ENCODE measurements at places on chromosomes 6 and 20. TPM values are rescaled to one million over a fixed set of nuclear protein-coding genes. Genes with fewer than 3 reads are reported as not detected.

The KHDC1 gene
- 1.1 TPM for total RNA-seq

The RNGTT gene
- total RNA-seq, result 17.5 TPM

DNA sequence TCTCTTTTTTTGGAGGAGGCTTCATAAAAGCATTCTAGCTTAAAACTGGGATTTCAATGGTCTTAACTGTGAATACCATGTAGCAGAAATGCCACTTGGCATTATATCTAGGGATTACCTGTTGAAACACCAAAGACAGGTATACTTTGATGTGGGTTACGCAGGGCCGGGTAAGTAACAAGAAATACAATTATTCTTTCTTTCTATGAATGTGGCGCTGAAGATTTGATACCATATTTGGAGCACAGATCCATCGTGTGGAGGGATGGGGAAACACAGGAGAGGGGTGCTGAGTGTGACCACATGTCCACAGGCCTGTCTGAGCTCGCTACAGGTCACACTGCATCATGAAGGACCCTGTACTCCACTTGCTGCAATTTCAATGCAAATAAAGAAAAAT is 257.8 kb downstream of the GMPR start:
- no peaks in the 10 kb centered on the region for H3K36me3 ChIP-seq
- H3K4me1 ChIP-seq, result peaks cover 7% of the 10 kb centered on the region
- H3K27ac ChIP-seq, result no peak overlapping the region

GRCh38 chr6:75853806-75854205 is 104.8 kb downstream of the MYO6 start:
- H3K27ac ChIP-seq, result no peak overlapping the region
- DNase-seq, result no peak
- H3K27me3 ChIP-seq, result no peaks in the 10 kb centered on the region
- H3K4me3 ChIP-seq, result no peak overlapping the region
- H3K36me3 ChIP-seq, result no peaks in the 10 kb centered on the region
- H3K4me1 ChIP-seq, result no peaks in the 10 kb centered on the region

- DNase-seq, result no peak
- H3K27me3 ChIP-seq, result no peaks in the 10 kb centered on the region
- peaks cover 4% of the 10 kb centered on the region for H3K36me3 ChIP-seq
- H3K27ac ChIP-seq, result no peak overlapping the region
Measured at GRCh38 chr6:44438827-44439226, 51.3 kb downstream of the CDC5L start.

All from T-cell (primary cell).